ENCODE measurements at places on chromosomes 12 and 14.

DNA sequence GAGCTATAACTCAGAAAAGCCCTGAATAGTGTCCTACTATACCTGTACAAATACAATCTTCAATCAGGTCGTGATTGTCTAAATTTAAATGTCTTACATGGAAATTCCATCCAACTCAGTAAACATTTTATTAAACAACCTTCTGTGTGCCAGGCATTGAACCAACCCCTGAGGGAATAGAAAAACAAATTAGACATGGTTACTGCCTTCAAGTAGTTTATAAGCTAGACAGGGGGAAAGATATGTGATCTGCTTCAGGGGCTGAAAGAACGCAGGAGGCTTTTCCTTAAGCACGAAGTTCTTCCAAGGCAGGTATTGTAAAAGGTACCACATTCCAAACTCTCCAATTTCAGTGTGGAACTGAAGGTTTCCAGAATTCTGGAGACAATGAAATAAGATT lies 39.7 kb upstream of the STAB2 start:
- DNase-seq, result no peak

DNA sequence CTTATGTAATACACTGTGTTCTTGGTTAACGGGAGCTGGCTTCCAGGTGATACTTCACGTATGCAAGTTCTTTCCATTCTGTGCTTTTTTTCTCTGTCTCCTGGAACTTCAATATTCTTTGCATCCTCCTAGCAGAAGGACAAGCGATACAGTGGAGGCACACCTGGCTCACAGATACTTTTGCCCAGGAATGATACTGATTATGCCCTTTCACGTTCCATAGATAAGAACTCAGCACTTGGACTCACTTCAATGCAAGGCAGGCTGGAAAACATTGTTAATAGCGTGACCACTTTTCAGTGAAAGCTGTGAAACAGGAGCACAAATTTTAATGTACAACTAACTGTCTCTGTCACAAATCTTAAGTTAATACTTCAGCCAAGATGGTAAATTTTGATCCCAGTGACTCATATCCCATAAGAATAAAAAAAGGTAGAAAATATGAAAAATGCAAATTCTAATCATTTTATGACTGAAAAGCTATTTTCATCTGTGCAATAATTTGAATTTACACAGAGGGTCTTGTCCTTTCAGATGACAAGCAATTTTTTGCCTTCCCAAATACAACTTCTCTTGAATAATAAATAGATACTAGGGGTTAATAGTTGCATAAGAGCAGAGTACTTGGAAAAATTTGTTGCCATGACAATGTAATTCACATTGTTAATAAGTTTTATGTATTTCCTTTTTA lies 919.0 kb downstream of the GALC start:
- no peak for DNase-seq

- no peak for DNase-seq
These were observed 64.5 kb downstream of the TTC9 start for GRCh38 chr14:70706177-70706576.

DNA sequence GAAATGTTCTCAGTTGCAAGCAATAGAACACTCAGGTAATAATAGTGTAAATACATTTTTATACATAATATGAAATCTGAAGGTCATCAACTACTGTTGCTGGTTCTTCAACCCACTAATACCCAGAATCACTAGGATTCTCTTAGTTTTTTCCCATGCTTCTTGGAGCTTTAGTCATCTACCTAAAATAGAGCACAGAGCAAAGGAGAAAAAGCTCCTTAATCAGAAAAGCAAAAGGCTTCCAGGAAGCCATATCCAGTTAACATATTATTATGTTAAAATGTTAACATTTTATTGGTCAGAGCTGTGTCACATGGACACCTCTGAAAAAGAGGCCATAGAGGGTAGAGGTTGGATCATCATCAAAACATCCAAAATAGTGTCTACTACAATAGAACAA lies 57.0 kb downstream of the CCER1 start:
- DNase-seq, result no peak

DNA sequence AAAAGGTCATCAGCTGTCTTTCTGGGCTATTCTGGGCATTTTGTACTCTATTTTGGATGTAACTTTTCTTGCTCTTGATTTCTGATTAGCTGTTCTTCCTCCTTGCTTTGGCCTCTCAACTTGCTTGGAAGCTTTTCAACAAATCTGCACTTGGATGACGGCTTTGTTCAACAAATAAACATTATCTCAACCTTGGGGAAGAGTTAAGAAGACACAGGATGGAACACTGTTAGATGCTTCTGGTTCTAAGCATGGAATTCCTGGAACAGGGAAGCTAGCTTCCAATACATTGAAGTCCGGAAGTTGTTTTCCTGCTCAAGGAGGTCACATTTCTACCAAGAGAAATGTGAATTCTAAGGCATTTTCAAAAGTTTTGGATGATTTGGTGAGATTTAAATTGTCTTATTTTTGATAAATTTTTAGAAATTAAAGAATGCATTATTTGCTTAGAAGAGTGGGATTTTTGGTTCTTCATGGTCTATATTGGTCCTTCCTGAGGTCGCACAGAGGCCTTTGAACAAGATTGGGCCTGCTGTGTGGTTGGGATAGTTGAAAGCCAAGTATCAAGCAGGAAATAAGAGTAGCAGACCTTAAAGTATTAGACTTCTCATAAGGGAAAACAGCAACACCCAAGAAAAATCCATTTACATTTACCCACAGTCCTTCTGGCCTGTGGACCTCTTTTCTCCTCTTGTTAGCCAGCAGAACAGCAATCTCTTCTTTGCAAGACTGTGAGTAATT lies 59.2 kb downstream of the PPFIBP1 start:
- no peak for DNase-seq

- DNase-seq, result no peak
These were observed 3.7 kb downstream of the AQP2 start for GRCh38 chr12:49953961-49954846.

Data from GM23338 (cell line).